ENCODE measurements at places on chromosomes 5 and 9.
A peak's percentile ranks its signal among the peaks of the same experiment; 100 is the strongest.

GRCh38 chr5:95029569-95030366, 255.1 kb downstream of the MCTP1 start:
- DNase-seq = no peak

DNA sequence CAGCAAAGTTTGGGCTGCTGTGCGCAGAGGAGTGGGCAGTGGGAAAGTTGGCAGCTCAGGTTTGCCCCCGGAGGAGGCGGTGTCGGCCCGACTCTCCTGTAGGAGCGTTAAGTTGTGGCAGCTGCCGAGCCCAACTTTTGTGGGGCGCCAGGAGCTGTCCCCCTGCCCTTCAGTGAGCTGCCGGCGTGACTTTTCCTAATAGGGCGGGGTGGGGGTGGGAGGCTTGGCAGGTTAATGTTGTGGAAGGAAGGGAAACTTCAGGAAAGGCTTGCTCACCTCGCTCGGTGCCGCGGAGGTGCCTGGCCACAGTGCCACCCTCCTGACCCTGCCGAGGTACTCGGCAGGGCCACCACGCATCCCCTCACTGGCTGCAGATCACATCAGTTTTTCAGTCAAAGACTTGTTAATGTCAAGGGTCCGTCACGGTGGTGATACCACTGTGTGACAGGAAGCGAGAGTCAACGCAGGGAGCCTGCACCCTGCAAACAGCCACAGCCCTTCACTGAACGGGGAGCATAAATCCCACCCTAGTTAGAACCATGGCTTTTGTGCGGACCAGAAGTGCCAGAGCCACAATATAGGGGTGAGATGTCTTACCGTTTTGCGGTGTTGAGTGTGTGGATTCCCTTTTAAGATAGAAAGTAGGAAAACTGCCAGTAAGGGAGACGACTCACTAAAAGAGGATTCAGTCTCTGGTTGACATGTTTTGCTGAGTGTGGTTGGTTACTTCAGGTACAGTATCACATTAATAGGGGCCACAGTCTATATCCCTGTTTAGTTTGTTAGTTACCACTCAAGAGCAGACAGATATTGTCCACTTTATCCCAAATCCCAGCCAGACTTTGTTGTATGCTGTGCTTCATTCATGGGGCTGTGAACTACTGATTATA, 796 bp downstream of the LNPEP start:
- DNase-seq = peak; percentile 28

DNA sequence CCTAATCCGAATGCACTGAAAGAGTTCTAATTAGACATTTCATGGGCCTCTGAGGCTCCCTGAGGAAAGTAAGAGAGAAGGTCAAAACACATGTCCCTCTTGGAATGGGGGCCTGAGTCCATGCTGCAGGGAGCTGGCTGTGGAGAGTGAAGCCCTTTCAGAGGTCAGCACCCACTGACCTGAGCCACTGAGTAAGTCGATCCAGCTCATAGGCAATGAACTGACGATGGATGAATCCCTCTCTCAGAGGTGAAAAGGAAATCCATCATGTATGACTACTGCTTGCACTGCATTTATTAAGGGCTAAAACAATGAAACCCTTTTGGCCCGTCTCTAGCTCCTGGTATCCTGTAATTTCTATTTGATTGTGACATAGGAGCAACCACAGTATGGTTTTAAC, 288.9 kb upstream of the VLDLR start:
- DNase-seq = no peak

GRCh38 chr5:141848744-141849414, 29.3 kb downstream of the PCDH1 start:
- no peak for DNase-seq

- no peak for DNase-seq
Measured at GRCh38 chr5:91166059-91166807, 216.9 kb downstream of the ARRDC3 start.

- DNase-seq = no peak
Measured at GRCh38 chr5:78787783-78788182, 139.2 kb upstream of the LHFPL2 start.

DNA sequence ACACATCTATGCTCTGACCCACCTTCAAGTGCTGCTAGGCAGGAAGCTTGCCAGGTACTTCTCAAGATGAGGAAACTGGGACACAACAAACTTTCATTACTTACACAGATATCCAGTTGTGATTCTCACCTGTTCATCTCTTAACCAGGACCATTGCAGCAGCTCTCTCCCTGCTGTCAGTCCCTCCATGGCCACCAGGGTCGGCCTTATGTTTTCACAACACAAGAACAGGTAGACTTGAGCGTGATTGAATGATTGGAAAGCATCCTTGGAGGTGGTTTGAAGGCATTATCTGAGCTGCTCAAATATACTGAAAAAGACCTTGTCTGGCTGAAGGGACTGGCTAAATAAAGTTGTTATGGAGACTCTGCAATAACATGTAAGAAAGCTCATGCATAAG, 94.4 kb downstream of the MTREX start:
- no peak for DNase-seq

DNA sequence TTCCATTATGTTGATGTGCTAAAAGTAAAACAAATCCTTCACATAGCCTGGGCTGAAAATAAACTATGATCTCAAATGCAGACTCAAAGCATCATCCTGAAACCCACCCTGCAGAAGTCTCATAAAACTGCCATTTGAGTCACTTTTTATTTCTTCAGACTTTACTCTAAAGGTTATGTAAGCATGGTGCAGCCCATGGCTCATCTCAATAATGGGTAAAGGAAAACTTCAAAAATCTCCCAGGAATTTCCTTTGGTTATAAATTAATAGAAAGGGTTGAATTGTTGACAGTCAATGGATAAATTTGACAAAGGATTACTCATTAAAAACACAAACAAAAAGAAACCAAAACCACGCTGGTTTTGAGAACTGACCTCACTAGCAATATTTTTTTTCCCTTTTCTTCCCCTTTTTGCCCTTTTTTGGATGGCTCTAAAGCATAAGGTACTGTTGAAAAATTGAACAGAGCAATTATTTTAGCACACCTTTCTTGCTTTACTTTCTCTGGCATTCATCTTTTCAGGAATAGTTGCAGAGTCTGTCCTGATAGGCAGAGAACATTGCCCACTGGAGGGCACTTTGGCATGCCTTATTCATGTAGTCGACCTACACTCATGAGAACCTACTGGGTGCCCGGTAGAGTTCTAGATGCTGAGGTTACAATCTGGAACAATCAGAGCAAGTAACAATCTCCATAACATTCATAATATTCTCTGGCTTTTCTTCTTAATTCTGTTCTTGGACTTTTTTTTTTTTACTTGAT, 191.4 kb downstream of the TMEM167A start:
- DNase-seq = no peak

All from activated T-helper 1 cell treated with Interleukin-2 at 50 U/mL for 16 hours (primary cell).